Stimulated activated CD4-positive, alpha-beta T cell treated with anti-CD3 and anti-CD28 coated beads, Interleukin-4, amount 100 ng/mL, for 4 hours (primary cell): ENCODE measurements at places on chromosomes 4 and X.
A peak's percentile ranks its signal among the peaks of the same experiment; 100 is the strongest.

GRCh38 chrX:43562372-43562771, 93.7 kb upstream of the MAOA start:
- DNase-seq = no peak

DNA sequence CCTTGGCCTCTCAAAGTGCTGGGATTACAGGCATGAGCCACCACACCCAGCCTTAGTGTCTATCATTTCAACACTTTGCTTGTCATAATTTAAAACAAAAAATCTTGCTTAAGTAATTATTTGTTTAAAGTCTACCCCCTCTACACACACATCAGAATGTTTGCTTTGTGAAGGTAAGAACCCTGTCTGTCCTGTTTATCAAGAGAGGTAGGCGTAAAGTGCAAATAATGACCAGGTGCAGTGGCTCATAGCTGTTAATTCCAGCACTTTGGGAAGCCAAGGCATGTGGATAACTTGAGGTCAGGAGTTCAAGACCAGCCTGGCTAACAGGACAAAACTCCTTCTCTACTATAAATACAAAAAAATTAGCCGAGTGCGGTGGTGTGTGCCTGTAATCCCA, 326.7 kb upstream of the CLNK start:
- no peak for DNase-seq

DNA sequence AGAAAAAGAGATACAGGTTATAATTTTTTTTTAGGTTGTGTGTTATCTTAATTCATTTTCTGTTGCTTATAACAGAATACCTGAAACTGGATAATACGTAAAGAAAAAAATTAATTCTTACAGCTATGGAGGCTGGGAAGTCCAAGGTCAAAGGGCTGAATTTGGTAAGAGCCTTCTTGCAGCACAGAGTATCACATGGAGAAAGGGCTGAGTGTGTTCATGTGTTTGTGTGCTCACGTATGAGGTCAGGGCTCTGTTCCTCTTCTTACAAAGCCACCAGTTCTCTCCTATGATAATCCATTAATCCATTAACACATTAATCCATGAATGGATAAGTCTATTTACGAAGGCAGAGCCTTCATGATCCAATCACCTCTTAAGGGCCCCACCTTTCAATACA, 8.6 kb upstream of the RAB28 start:
- DNase-seq = no peak

GRCh38 chr4:44493924-44494323, 45.3 kb upstream of the KCTD8 start:
- no peak for DNase-seq

DNA sequence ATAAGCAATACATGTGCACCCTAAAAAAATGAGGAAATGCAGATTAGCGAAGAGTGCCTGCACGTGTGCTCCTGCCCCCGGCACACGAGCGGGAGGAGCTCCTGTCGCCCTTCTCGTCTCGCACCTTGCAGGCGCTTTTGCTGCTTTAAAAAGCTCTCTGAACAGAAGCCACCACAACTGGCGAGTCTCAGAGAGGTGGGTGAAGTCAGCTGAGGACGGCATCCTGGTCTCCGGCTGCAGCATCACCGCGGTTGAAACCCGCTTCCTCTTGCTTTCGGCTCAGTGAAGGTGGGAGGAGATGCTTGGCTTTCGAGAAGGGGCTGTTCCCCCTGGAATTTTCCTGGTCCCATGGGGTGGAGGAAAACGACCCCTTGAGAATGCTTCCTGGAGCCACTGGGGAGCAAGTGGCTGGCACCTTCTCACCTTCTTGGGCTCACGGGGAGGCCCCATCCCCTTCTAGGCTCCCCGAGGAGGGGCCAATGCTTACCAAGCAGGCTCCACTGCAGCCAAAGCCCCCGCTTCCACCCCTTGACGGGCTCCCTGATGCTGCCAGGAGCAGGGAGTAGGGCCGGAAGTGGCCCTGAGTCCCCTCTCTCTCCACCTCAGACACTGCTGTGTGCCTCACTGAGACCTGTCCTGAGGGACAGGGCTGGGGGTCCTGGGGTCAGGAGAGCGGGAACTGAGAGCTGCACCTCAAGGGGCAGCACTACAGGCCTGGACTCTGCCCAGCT, 29.2 kb upstream of the MXD4 start:
- DNase-seq = peak; percentile 38

GRCh38 chr4:36115312-36115711, 129.0 kb downstream of the ARAP2 start:
- no peak for DNase-seq

- no peak for DNase-seq
These were observed 100.1 kb downstream of the CXXC4 start for GRCh38 chr4:104394406-104395167.

DNA sequence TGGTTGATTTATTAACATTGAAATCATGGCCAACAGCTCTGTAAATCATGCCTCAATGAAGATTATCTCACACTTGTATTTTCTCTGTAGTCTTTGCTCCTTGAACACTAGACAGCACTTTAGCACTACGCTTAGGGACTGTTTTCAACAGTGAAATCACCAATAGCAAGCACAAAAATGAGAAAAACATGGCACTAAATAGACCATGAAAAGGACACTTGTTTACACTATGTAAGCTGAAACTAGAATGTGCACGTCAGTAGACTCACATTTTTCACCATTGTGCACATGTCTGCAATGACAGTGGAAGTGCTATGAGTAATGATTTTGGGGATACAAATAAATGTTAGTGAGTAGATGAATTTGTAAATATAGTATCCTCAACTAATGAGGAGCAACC, 3.1 kb downstream of the BMP2K start:
- DNase-seq = no peak

DNA sequence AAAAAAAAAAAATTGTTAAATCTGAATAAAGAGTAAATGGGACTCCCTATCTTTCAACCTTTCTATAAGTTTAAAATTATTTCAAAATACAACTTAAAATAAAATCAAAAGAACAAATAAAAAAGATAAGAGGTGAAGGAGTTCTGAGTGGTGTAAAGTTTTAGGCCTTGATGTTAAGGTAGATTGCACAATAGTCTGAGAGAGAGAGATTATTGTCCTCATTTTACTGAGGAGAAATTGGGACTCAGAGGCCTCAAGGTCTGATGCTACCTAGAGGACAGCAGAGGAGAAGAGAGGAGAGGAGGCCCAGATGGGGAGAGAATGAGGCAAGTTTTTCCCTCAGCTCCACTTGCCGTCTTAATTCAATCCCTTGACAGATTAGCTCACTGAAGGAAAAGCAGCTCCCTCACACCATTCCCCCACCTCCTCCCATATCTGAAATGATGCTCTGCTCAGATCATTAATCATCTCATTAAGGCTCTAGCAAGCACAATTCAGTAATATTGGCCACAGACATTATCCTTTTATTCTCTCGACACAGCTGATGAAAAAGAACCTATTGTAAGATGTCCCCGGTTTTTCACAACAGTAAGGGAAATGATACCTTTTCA, 106.3 kb upstream of the PTPN13 start:
- no peak for DNase-seq

GRCh38 chr4:94334962-94335361, 7.7 kb downstream of the HPGDS start:
- no peak for DNase-seq

GRCh38 chrX:100341142-100341510, 68.9 kb downstream of the PCDH19 start:
- no peak for DNase-seq

DNA sequence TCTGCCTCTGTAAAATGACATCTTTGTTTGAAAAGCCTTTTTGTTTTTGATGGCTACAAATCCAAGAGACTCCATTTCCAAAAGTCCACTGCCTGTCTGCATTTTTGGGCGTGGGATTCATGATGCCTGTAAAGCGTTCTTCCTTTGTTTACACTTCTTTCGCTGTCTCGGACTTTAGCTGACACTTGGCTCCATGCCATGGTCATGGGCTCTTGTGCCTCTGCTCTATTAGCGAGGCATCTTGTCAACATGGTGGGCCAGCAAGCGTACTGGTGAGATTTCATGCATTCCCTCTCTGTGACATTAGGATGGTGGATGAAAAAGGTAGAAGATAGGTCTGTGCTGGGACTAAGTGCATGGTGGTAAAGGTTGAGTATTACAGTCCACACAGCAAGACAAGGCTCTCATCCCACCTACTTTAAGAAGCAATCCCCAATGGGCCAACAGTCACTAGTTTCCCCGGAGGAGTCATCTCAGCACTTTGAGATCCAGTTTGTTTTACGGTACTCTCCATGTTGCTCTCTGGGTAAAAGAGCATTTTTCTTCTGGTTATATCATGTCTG, 298.2 kb upstream of the KLF3 start:
- DNase-seq = no peak

- no peak for DNase-seq
These were observed 100.2 kb upstream of the C1QTNF7 start for GRCh38 chr4:15327311-15328298.

DNA sequence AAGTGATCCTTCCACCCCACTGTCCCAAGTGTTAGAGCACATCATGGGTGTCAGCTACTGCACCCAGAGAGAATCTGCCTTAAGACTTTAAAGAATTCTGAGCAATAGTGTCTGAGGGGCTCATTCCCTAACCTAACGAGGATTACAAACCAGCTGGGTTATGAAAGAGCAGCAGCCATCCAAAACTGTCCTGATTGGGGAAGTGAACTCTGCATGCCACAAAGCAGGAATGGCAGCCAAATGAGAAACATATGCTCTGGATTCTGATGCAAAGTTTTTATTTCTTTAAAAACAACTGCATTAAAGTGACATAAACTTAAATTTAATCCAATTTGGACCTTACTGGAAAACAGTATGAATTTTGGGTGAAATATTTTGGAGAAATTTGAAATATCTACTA, 103.2 kb downstream of the ANXA3 start:
- no peak for DNase-seq

- no peak for DNase-seq
These were observed 9.3 kb upstream of the FRMPD3 start for GRCh38 chrX:107440187-107440586.

DNA sequence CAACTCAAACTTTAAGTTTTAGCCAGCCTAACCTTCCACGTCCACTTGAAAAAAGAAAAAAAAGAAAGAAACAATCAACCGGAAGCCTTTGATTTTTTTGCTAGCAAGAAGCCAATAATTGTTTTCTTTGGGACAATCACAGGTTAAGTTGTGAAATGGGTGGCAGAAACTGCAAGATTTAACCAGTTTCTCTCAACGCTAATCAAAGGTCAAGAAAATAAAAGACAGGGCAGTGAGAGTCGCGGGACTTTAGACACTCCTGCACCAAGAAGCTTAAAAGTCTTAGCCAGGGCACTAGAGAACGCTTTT, 1.0 kb downstream of the ACSL1 start:
- DNase-seq = no peak

DNA sequence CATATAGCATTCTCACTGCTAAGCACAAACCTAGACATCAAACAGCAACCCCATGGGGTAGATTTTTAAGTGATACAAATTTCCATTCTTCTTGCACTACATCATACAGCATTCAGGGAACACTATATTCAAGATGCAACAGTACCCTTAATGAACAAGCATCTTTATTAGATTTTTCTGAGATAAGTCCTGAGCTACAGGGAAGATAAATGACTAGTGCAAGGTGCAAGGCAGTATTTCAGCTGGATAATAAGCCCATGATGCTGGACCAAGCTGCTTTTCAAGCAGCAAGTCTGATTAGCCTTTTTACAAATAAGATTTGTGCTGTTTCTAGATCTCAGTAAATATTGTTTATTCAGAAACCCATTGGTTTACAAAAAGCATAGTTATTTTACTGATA, 192.6 kb upstream of the ATOH1 start:
- DNase-seq = no peak

- no peak for DNase-seq
These were observed 94.2 kb downstream of the GPAT3 start for GRCh38 chr4:83629945-83630721.

GRCh38 chr4:107391630-107392028, 328.4 kb downstream of the PAPSS1 start:
- no peak for DNase-seq

GRCh38 chr4:185211641-185212040, 2.2 kb downstream of the SNX25 start:
- no peak for DNase-seq

GRCh38 chr4:101696276-101697010, 94.1 kb upstream of the BANK1 start:
- no peak for DNase-seq

DNA sequence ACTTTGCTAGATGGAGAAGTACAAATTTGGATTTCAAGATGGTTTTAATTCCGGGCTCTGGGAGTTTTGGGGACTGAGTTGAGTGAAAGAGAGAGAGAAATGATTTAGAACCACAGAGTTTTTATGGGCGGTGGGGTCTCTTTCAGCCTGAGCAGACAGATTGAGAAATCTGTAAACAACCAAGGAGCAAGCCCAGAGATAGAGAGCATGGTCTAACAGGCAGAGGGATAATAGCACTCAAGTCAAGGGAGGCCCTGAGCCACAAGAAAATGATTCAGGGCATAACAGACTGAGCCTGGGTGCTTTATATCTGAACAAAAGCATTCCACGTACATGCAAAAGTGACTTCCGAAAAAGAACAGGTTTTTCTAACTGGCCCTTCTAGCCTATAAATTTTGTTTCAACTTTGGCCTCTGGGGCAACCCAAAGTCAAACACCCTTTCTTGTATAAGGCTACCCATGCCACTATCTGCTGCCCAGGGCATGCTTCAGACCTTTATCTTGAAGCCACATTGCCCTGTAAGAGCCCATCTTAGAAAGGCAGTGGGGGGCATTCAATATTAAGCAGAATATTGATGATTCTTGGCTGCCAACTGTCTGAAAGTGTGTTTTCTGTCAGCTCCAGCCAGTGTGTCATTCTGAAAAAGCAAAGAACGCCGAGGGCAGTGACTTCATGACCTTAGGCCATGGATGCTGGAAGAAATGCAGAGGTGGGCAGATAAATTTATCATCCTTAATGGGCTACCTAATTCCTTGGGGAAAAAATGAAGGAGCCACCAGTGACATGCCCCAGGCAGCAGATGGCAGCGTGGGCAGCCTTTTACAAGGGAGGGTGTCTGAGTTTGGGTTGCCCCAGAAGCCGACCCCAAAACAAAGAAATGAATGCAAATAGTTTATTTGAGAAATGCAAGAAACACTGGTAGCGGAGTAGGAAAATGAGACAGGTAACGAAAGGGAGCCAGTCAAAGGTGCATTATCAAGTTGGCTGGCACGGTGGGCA, 637.6 kb downstream of the MID1IP1 start:
- DNase-seq = no peak

- DNase-seq = no peak
These were observed 46.9 kb downstream of the SH2D1A start for GRCh38 chrX:124393238-124393637.

DNA sequence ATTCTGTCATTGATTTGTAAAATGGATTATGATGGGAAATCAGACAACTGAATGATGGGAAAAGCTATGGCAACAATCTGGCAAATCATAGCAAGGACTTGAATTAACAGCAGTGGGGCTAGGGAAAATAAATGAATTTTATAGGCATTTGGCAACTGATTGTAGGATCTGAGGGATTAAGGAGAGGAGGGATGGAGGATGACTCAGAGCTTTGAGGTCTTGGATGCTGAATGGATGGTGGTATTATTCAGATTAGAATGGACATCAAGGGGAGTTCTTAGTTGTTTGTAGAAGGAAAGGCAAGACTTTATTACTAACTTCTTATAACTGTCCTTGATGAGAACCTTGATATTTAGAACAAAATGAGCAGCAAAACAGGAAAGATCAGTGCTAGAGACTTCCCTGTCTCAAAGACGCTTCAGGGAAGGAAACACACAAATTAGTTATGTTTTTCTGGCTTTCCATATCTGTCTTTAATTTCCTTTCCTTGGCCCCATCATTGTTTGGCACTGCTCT, 51.4 kb upstream of the HHIP start:
- DNase-seq = no peak
